Kidney capillary endothelial cell (primary cell): ENCODE measurements at places on chromosomes 2 and 18.
A peak's percentile ranks its signal among the peaks of the same experiment; 100 is the strongest.

DNA sequence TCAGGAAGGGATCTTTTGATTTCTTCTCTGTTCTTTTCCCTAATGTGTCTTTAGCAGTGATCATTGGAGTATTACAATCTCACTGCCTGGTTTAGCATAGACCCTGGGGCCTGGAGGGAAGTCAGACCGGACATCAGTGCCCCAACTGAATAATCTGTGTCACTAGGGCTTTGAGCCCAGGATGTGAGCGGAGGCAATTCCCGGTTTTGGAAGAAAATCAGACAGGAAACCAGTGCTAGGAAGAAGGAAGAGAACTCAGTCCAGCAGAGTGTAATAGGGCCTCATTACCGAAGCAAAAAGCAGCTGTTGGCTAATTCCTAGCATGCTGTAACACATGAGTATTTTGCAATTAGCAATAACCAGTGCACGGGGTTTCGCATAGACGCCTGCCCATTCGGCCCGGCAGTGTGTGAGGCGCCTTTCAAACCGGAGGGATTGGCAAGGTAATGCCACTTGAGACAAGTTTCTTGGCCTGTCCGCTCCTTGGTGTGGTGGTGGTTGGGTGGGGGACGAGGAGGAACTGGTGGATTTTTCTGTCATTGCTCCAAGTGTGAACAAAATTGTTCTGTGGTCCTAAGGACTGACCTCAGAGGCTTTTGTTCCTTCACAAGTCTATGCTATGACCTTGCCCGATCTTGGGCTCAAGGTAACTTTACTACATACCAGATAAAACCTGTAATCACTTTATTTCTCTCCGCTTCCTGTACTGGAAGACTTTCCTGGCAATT lies 2.8 kb downstream of the FOSL2 start:
- peak; percentile 73 for DNase-seq

DNA sequence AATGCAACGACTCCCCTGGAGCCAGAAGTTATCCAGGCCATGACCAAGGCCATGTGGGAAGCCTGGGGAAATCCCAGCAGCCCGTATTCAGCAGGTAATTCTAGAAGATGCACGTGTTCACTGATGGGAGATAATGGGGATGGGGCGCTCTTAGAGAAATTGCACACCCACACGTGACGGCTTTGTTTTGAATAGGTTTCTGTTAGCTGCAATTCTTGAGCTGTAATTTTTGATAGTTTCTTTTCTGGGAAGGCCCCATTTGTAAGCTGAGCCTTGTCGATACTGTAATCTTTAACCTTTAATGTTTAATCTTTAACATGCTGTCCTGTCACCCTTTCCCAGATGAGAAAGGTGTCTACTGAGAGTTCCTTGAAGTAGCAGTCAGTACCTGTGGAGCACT lies 3.6 kb downstream of the SCLY start:
- DNase-seq = no peak

DNA sequence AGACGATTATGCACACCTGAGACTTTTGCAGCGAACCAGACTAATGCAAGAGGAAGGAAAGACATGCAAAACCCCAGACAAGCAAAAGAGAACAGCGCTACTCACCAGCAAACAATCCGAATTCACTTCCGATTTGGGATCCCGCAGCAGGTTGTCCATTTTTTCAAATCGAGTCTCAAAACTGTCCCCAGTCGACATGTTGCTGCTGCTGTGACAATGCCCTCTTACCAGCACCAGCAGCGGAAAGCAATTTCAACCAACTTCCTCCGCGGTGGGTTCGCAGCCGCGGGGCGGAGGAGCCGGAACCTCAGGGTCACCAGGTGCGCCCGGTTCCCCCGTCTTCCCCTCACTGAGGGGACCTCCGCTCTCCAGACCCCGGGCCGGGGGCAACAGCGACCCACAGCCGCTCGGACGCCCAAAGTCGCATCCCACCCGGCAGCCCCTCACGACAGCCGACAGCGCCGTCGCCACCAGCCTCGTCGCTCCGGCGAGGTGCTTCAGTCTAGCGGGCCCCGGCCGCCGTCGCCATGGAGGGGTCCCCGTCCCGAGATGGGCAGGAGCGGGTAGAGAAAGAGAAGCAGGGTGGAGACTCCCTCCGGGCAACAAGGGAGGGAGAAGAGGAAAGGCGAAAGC lies 784 bp downstream of the ROCK1 start:
- DNase-seq = peak; percentile 33

DNA sequence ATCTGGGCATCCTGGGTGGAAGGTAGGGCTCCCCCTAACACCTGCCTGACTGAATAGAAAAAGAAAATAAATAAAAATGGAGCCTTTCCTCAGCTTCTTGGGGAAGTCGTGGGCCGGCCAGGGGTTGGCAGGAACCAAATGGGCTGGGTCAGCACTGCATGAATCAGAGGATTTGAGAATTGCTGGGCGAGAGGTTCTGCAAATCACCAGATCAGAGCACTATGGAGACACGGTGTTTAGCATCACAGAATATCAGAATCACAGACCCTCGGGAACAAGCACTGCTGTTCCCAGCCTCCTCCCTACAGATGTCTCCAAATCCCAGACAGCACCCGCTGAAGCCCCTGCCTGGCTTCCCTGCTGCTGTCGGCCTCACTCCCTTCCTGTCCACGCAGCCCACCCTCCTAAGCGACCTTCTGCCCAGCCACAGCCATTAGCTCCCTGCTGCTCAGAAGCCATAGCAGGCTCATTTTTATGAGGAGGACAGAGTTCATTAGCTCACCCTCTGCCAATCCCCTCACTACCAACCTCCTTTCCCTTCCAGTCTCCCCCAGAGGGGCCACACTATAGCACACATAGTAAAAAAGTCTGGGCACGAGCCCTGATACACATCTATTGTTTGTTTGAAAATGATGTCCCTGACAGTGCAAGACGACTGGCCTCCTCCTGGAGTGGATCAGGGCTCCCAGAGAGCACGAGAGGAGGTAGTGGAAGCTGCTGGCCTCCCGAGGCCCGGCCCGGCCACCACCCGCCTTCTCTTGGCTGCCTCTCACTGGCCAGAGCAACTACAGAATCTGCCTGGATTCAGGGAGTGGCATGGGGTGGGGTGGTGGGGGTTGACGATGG lies 64.6 kb upstream of the TAF1B start:
- DNase-seq = no peak

- DNase-seq = peak; percentile 69
These were observed 2.2 kb upstream of the IL1RN start for GRCh38 chr2:113124984-113125855.

- DNase-seq = no peak
These were observed 151.1 kb downstream of the ZNF407 start for GRCh38 chr18:74748809-74749208.

DNA sequence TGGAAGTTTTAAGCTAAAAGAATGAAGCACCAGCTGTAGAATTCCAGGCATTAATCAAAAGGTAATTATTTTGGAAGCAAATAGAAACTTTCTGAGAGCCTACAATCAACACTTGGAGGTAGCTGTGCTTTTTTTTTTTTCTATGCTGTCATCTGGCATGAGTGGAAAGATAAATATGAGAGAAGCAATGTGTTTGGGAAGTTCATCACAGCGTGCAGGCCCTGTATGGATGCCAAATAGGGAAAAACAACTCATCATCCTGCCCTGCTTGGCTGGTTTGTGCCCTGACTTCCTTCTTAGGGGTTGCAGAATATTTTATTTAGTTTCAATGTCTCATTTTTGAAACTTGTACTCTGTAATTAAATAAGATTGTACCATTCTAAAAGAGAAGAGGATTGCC lies 437.4 kb downstream of the PIK3C3 start:
- DNase-seq = no peak

DNA sequence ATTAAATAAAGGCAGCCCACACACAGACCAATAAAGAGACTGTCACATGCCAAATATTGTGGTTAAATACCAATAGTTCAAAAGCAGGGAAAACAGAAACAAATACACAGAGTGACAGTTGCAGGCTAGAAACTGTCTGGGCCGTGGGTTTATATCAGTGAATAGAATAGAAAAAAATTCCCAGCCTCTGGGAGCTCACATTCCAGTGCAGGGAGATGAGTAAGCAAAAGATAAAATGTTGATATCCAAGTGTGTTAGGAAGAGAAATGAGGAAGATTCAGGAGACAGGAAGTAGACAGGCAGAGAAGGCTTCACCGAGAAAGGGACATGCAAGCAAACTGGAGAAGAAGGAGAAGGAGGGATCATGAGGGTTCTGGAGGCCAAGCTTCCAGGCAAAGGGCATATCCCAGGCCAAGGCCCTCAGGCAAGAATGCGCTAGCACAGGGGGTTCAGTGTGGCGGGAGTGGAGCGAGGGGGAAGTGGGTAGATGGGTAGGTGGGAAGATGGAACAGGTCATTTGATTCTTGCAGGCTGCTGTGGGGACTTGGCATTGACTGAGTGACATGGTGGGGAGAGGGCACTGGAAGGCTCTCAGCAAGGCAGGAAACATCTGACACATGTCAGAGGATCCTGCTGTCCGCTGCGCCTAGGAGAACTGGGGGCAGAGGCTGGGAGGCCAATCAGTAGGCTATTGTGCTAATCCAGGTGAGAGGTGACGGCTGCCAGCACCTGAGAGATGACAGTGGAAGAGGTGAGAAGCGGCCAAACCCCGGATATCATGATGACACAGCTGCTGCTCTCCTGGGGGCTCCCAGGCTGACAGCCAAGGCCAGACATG lies 89.2 kb downstream of the ZBTB7C start:
- DNase-seq = no peak

DNA sequence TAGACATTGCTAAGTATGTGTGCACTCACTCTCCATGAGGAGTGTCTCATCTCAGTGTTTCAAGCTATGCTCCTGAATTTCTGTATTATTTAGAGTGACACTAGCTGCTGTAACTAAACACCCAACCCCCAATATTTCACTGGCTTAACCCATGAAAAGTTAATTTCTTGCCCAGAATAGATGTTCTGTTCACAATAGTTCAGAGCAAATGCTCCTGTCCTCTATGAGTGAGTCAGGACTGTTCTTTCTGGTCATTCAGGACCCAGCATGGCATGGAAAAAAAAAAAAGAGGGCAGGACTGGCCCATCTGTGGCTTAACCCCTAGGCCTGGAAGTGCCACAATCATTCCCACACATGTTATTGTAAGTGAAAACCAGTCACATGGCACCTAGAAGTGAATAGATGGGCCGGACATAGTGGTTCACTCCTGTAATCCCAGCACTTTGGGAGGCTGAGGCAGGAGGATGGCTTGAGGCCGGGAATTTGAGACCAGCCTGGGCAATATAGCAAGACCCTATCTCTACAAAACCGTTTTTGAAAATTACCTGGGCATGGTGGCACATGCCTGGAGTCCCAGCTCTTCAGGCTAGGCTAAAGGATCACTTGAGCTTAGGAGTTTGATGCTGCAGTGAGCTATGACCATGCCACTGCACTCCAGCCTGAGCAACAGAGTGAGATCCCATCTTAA lies 663.6 kb downstream of the IRS1 start:
- no peak for DNase-seq

DNA sequence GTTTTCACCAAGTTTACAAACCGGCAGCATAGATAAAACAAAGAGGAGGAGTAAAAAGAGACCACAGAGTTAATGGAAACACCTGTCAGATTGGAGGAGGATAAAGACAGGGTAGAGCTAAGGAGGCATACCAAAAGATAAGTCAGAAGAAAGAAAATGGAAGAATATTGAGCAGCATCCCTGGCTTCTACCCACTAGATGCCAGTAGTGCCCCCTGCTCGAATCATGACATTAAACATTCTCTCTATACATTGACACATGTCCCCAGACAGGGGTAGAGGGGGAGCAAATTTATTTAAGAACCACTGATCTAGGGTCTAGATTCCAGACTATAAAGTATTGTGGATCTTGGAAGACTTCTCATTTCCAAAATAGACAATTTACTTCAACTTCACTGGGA lies 159.8 kb upstream of the ETAA1 start:
- no peak for DNase-seq

GRCh38 chr2:48551548-48551947 lies 21.6 kb downstream of the STON1 start:
- DNase-seq = no peak

DNA sequence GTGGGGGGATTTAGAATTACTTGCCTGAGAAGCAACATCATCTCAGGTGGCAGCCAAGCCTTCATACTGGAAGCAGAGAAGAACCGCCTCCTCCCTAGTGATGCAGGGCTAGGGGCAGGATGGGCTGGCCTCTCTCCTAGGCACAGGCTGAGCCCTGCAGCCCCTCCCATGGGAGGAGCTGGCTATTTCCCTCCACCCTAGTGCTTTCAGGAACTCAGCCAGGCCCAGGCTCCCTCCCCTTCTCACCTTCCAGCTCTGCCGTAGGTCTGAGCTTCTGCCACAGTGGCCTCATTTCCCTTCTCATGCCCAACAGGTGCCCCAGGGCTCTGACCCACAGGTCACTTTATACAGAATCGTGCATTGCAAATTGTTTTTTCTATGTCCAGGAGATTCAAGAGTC lies 31.0 kb downstream of the CENPA start:
- DNase-seq = no peak

GRCh38 chr2:26039603-26040323 lies 5.9 kb downstream of the RAB10 start:
- no peak for DNase-seq

DNA sequence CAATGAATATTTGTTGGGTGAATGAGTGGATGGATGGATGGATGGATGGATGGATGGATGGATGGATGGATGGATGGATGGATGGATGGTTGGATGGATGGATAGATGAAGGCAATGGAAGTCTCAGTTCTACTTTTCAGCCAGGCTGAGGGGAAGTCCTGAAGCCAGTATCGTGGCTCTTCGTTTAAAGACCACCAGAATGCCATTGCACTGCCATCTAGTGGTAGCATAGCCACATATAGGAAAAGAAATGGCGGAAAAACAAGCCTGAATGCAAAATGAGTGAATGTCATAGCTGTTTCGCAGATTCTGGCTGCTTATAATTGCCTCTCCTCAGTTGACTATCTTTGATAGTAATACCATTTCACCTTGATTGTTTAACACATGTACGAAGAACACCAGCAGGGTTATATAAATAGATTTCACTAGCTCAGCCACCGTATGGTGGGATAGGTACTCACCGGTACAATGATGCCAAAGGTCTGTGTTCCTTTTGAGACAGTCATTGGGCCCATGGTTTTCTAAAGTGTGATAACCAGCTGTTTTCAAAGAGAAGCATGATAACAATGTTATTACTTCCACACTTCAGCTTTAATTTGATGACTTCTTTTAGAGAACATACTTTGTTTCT lies 62.3 kb upstream of the GREB1L start:
- DNase-seq = peak; percentile 55

GRCh38 chr2:174901075-174901474 lies 104.1 kb downstream of the CHN1 start:
- no peak for DNase-seq

DNA sequence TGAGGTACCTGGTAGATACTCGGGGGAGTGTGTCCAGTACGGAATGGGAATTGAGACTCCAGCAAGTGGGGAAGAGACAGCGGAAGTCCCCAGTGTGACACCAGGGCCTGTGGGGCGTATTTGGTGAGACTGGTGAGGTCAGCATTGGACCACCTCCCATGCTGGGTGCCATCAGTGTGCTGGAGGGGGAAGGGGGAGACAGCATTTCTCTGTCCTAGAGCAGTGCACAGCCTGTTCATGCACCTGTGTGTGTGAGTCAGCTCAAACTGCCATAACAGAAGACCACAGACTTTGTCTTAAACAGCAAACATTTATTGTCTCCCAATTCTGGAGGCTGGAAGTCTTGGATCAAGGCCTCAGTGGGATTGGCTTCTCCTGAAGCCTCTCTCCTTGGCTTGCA lies 301.8 kb downstream of the GBX2 start:
- DNase-seq = no peak

- DNase-seq = no peak
These were observed 521 bp upstream of the PROM2 start for GRCh38 chr2:95273566-95274290.

GRCh38 chr2:234714711-234715110 lies 217.8 kb upstream of the ARL4C start:
- no peak for DNase-seq

GRCh38 chr2:110729106-110729505 lies 3.3 kb upstream of the ACOXL start:
- DNase-seq = no peak

GRCh38 chr2:62180975-62181374 lies 14.9 kb upstream of the B3GNT2 start:
- DNase-seq = no peak
